NCI-H226 (cell line): ENCODE measurements at places on chromosomes 1 and 21.

- DNase-seq: no peak
Measured at GRCh38 chr1:15051882-15052528, 101.5 kb upstream of the TMEM51 start.

GRCh38 chr1:201625226-201625761, 86.4 kb downstream of the NAV1 start:
- peak; percentile 95 for DNase-seq

DNA sequence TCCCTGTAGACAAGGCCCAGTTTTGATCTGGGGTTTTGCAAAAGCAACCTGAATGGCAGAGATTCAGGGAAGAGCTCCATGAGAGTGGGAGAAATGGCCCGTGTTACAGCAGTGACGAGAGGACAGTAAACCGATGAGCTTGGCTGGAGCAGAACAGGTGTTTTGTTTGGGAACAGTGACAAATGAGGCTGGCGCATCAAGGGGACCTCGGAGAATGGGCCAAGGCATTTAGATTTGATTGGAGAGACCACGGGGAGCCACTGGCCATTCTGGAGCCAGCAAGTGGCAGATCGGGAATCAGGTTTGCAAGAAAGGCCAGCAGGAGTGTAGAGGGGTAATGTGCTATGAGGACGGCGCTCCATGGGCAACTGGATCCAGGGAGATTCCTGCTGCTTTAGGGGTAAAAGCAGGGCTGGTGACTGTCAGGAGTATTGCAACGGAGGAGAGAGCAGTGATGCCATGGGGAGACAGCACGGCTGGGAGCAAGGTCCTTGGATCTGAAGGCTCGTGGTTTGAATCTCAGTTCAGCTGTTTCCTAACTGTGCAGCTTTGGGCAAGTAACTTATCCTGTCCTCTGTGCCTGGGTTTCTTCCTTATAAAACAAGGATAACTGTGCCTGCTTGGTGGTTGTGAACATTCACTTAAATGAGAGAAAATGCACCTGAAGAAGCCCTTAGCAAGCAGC, 9.9 kb upstream of the KLHDC7A start:
- no peak for DNase-seq

DNA sequence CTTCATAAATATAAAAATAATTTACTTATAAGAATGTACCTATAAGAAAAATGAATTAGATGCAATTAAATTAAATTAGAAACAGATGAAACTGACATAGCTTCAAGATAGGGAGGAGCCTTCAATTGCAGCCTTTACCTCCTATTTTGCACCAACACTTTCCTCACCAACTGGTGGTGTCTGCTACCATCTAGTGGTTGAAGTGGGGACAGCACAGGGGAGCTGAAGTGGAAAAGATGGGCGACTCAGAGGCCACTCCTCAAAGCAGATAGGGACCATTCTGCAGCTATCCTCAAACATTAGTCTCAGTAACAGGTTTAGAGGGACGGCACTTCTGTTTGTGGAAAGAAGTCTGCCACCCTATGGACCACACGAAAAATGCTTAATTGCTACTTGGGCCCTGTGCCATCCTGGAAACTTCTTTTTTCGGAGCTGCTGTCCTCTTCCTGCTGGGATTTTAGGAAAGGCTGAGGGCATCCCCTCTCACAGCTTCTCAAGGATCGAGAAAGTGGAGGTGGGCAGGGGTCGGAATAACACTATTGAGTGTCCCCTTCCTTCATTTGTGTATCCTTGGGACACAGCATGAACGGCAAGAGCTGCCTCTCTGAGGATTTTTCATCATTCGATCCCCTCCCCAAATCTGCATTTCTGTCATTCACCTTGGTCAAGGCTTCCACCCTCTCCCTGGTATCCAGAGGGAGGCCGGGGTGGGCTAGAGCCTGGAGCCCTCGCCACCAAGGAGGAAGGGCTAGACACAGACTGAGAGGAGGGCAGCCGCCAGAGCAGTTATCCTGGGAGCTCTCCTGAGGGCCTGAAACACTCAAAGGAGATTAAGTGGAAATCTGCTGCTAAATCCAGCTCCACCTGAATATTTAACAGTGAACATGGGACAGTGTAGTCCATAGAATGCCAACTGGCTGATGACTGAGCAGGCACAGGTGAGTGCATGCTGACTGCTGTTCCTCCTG, 9.6 kb downstream of the PROK1 start:
- DNase-seq: peak; percentile 57
